Activated T-helper 9 cell treated with anti-CD3 and anti-CD28 coated beads, Interleukin-2, amount 50 U/mL, for 16 hours (primary cell): ENCODE measurements at places on chromosomes 5 and 9.

- no peak for DNase-seq
Observed at GRCh38 chr5:74314906-74315305, 325.6 kb downstream of the ENC1 start.

DNA sequence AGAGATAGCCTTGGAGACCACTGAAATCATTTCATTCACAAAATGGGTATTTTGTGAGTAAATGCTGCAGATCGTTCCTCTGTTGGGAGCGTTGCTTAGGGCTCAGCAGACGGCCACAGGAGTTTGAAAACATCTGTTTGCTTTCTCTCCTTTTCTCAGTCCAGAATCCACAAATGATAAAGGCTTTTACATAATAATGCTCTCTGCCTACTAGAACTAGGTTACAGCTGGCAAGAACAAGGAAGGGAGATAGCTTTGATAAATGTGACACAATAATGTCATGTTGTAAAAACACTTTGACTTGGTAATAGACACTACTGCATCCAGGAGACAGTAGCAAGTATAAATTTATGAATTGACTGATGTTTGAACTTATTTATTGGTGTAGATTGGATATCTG is 1072.4 kb upstream of the CDH6 start:
- no peak for DNase-seq

- DNase-seq, result peak; percentile 30
Observed at GRCh38 chr9:129483415-129484351, 137.2 kb downstream of the C9orf50 start.

DNA sequence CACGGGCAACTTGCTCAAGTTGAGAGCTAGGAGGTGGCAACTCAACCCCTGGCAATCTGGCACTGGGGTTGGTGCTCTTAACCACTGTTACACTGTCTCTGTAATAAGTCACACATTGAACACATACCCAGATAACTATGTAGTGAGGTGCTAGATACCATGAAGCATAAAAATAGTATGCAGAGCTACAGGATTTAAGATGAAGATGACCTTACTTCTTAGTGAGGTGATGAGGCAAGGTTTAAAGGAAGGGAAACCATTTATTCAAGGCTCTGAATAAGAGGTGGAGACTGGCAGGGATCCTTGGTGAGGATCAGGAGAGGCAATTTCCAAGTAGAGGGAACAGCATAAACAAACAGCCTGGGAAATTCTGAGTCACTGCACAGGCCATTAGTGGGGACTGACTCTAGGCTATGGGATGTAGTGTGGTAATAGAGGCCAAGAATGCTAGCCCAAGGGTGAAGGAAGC is 67.6 kb upstream of the NR3C1 start:
- no peak for DNase-seq

- DNase-seq, result no peak
Observed at GRCh38 chr9:3662671-3663070, 136.9 kb upstream of the RFX3 start.

DNA sequence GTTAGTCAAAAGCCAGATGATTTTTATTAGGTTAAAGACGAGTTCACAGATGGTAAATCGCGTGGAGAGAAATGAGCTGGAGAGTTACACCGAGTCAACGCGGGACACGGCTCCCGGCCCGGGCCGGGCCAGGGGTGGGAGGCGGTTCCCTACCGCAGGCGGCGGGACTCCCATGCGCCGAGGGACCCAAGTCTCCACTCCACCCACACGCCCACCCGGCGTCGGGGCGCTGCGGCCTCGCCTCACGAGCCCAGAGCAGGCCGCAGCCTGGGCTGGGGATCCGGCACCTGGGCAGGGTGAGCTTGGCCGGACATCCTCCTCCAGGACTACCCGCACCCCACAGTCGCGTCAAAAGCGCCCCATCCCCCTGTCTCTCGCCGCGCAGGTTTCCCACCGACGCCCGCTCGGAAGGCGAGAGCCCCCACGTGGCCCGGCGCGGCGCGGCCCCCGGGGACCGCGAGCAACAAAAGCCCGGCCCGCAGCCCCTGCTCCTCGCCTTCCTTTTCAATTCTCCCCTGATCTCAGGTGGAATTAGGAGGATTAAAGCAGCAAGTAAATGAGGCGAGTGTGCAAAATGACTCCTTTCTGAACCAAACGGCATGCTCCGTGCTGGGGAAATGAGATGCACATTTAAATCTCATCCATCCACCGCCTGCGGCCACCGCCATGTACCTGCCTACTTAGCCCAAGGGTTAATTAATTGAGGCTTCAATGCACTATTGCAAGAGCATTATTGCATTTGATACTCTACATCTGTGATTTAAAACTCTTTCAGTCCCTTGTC is 196.5 kb upstream of the TBCA start:
- no peak for DNase-seq

- DNase-seq, result no peak
Observed at GRCh38 chr5:82276800-82277612, 1.1 kb downstream of the RPS23 start.

DNA sequence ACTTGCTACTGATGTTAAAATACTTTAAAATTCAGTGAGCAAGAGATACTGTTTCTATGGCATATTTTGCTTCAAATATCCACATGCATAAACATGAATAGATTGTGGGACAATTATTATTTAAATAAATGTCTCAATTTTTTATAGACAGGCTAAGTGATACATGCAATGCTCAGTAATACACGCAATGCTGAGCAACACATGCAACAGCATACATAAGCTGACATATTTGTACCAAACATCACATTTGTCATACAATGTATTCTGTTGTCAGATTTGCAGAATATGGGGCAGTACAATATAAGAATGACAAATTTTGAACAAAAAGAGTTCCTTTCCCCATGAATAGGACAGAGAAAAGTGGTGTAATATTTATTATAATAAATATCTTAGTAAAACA is 155.5 kb downstream of the PDE4D start:
- DNase-seq, result no peak

DNA sequence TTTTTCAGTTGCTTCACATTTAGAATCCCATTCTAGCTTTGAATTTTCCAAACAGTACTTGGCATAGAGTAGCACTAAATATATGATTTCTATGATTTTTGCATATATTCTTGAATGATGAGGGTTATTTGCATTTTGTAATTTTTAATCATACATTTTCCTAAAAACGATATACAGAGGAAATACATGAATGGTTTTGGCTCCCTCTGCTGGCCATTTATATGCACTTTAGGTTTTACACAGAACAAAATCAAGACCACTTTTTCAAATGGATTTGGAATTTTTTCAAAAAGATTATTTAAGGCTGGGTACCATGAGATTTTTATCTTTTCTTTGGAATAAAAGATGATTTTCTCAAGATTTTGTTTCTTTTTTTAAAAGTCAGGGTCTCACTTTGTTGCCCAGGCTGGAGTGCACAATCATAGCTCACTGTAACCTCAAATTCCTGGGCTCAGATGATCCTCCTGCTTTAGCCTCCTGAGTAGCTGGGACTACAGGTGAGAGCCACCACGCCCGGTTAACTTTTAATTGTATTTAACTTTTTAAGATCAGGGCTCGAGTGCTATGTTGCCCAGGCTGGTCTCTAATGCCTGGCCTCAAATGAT is 16.7 kb upstream of the COMMD10 start:
- DNase-seq, result no peak

DNA sequence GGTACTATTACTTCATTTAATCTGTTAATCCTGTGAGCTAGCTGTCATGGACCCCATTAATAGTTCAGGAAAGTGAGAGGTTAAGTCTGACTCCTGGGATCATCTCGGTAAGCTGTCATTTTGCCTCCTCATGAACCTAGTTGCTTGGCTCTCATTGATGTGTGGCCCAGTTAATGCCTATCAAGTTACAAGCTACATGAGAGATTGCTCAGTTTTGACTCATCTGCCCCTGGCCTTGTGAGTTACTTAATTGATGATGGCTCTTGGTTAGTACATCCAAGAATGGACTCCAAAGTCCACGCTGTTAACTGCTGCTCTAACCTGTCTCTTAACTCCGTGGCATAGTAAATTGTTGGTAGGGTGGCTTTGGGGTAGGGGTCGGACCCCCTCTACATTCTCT is 23.9 kb downstream of the LARP1 start:
- DNase-seq, result no peak

- DNase-seq, result no peak
Observed at GRCh38 chr5:72682561-72682960, 133.9 kb upstream of the TNPO1 start.

DNA sequence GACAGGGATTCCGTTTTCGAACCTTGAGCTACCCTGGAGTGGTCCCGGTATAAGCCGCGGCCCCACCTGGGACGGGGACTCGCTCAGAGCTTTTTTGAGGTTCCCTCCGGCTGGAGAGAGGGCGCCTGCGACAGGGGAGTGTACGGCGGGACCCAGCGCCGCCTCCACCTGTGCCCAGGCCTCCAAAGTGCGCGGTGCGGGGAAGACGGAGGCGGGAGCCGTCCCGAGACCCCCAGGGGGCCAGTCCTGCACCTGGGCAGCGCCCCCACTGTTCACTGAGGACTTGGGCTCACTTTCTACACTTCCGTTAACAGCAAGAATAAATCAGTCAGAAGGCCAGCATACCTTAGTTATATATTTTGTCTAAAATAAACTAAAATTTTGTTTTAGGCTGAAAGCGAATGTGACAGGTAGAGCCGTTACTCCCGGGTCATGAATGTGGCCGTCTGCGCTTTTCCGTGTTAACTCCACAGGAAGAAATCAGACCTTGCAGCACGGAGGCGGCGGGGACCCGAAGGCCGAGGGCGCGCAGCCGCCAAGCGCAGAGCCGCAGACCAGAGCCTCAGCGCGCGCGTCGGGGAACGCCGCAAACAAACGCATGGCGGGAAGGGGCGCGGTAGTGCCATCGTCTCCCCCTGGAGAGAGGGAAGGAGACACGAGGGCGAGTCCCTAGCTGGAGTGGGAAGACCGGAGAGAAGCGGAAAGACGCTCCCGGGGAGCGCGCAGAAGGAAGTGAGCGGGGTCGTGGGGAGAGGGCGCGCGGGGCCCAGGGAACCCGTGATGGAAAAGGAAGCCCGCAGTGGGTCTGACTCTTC is 14.1 kb downstream of the TRIM7 start:
- peak; percentile 45 for DNase-seq

- DNase-seq, result no peak
Observed at GRCh38 chr5:68482199-68482598, 266.6 kb downstream of the PIK3R1 start.

GRCh38 chr5:170195961-170196360 is 36.8 kb upstream of the C5orf58 start:
- DNase-seq, result no peak

DNA sequence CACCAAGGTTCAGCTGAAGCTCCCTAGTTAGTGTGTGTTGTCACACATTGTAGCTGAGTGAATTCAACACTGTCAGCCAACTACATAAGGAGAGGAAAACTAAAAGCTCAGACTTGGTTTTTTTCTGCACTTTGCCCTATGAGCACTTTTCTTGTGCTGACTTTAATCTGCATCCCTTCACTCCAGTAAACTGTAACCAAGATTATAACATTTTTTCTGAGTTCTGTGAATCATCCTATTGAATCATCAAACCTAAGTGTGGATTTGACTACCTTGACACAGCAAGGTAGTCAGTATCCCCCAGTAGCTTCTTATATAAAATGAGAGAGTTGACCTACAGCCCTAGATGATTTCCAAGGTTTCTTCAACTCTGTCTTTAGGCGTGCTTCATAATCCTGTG is 325.0 kb downstream of the AGTPBP1 start:
- no peak for DNase-seq

DNA sequence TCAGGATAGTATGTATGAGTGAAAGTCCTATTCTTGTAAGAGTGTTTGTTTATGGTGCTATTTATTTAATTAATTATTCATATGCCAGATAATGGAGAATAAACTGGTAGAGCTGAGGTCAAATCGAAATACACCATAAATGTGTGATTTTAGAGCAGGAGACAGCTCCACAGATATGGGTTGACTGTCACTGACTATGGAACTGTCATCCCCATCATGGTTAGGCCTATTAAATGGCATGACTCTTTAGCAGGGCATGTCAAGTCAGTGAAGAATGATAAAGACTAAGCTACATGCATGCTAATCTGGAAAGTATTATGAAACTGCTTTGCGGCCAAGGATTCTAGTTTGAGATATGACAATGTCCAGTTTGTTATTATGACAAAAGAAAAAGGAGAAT is 658.6 kb downstream of the ISL1 start:
- DNase-seq, result no peak

DNA sequence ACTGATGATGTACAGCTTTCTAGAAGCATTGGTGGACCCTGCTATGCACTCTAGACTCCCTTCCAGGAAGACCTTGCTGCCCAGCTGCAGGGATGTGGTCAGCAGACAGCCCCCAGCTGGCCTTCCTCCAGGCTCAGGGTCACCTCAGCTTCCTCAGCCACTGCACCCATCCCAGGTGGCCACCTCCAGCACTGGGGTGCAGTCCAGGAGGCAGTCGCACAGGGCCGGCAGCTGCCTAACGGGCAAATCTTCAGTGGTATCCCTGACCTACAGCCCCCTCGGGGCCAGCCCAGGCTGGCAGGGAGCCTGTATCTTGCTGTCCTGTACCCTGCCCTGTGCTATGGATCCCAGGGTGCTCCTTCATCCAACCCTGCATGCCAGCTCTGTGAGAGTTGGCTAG is 81.8 kb downstream of the GADD45G start:
- DNase-seq, result no peak

DNA sequence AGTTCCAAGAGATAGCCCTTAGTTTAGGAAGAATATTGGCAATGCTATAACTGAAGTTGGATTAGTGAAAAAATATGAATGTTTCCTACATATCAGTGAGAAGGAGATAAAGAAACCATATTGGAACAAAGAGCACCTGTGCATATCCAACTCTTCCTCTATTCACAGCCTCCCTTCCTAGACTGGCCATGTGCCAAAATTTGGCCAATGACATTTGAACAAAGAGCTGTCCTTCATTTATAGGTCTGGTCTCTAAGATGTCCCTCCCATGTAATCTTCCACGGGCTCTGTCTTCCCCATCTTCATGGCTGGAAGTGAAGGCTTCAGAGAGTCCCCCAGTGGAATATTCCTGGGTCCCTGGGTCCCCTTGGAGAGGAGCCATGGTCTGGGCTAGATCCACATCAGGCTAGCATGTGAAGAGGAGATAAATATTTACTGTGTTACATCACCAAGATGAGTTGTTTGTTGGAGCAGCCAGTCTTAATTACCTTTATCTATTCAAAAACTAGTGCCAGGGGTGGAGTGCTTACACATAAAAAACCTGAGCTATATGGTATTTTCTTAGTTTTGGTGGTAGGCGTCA is 190.0 kb upstream of the S1PR3 start:
- DNase-seq, result no peak

DNA sequence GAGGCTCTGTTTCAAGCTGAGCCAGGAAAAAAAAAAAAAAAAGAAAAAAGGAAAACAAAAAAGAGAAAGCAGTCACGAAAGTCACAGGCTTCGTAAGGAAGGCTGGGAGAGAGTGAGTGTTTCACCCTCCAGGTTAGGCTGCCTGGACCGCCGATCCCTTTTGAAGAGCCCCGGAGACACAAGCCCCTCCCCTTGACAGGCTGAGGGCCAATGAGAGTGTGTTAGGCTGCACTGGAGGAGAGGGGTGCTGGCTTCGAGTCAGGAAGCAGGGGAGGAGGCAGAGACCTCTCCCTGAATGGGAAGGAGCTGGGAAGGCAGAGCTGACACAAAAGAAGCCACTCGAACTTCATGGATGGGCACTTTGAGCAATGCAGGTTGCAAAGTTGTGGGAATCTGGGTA is at the start of gene NMUR2:
NMUR2 (minus strand) TSS at position 135 of the 400 bp plus-strand sequence. CDS start 166 bp downstream, outside the sequence.
- DNase-seq, result no peak
